A549 treated with DMSO at 1 μM for 4 hours (cell line): ENCODE measurements at places on chromosomes 3 and 15. TPM values are rescaled to one million over a fixed set of nuclear protein-coding genes. Genes with fewer than 3 reads are reported as not detected.

Gene ECE2
- total RNA-seq: not detected in 5 replicates

Gene COLQ
- 0.15 to 0.63 TPM (median 0.42 TPM) in 5 replicates for total RNA-seq

Gene RBM5
- total RNA-seq: 30.9 to 38.1 TPM (median 33.4 TPM) in 5 replicates

Gene SLC12A8
- 1.0 to 1.4 TPM (median 1.2 TPM) in 5 replicates for total RNA-seq

Gene SCN10A
- not detected in 5 replicates for total RNA-seq

Gene CPLX3
- 0.06 TPM in 1 of 5 replicates, not detected in the others for total RNA-seq

Gene DUOXA1
- 0.08 to 0.18 TPM (median 0.17 TPM) in 5 replicates for total RNA-seq

Gene DUOXA2
- total RNA-seq: not detected in 5 replicates

Gene DPPA2
- total RNA-seq: not detected in 5 replicates

Gene C3orf49
- total RNA-seq: not detected in 5 replicates

Gene SSUH2
- total RNA-seq: 0.47 to 1.0 TPM (median 0.90 TPM) in 5 replicates

Gene ZNF860
- 0.97 to 1.5 TPM (median 1.1 TPM) in 5 replicates for total RNA-seq

Gene STARD9
- total RNA-seq: 1.2 to 2.0 TPM (median 1.8 TPM) in 5 replicates

Gene NAALADL2
- total RNA-seq: 0.14 to 0.36 TPM (median 0.24 TPM) in 4 of 5 replicates, not detected in the other

Gene TRIM42
- total RNA-seq: not detected in 5 replicates

Gene CDHR4
- total RNA-seq: 0.15 to 0.46 TPM (median 0.30 TPM) in 5 replicates

Gene TMEM108
- total RNA-seq: not detected in 5 replicates

Gene DGKG
- total RNA-seq: 9.0 to 15.4 TPM (median 10.1 TPM) in 5 replicates

Gene GUCA1C
- not detected in 5 replicates for total RNA-seq

Gene IMPG2
- 0.01 to 0.02 TPM (median 0.01 TPM) in 3 of 5 replicates, not detected in the others for total RNA-seq
